ENCODE measurements at places on chromosomes 12 and 14.
A peak's percentile ranks its signal among the peaks of the same experiment; 100 is the strongest.

DNA sequence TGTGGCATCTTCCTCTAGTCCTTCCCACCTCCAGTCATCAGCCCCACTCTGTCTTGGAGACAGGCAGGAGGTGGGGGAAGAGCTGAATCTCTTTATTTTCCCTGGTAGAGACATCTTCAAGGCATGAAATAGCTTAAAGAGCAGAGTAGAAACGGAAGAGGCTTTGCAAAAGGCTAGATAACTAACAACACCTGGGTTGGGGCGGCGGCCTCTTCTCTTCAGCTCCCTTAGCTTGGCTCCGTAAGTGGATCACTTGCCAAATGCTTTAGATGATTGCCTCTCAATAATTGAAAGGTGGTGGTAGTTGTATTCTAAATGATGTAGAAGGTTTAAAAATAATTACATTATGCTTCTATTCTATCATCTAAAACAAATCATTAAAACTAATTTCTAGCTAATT lies 36.1 kb downstream of the SSPN start:
- peaks cover 7% of the 10 kb centered on the region for H3K4me1 ChIP-seq
- H3K27ac ChIP-seq, result no peak overlapping the region

DNA sequence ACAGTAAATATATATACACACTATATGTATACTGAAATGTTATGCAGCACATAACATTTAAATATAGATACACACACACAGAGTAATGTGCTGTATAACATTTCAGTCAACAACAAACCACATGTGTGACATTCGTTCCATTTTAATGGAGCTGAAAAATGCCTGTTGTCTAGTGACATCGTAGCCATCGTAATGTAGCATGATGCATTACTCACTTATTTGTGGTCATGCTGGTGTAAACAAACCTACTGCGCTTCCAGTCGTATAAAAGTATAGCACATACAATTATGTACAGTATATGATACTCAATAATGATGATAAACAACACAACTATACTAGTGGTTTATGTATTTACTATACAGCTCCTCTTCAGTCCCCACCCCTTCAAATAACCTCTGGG lies 119.0 kb upstream of the SLC38A4 start:
- no peak for DNase-seq
- H3K27ac ChIP-seq, result no peak overlapping the region
- H3K27me3 ChIP-seq, result no peaks in the 10 kb centered on the region
- no peaks in the 10 kb centered on the region for H3K36me3 ChIP-seq

GRCh38 chr12:52903285-52903854 lies 1.5 kb downstream of the KRT8 start:
- peak overlapping the region; percentile 39 for H3K4me3 ChIP-seq
- H3K4me1 ChIP-seq, result peaks cover 5% of the 10 kb centered on the region
- H3K27me3 ChIP-seq, result peaks cover 5% of the 10 kb centered on the region
- H3K36me3 ChIP-seq, result no peaks in the 10 kb centered on the region
- H3K27ac ChIP-seq, result no peak overlapping the region
- peak; percentile 62 for DNase-seq

- H3K4me3 ChIP-seq, result no peak overlapping the region
- H3K36me3 ChIP-seq, result no peaks in the 10 kb centered on the region
- no peak overlapping the region for H3K27ac ChIP-seq
- DNase-seq, result peak; percentile 48
- no peaks in the 10 kb centered on the region for H3K27me3 ChIP-seq
- H3K4me1 ChIP-seq, result peaks cover 72% of the 10 kb centered on the region
Measured at GRCh38 chr12:46177025-46177424, 91.8 kb downstream of the SLC38A1 start.

- no peaks in the 10 kb centered on the region for H3K36me3 ChIP-seq
- H3K4me3 ChIP-seq, result no peak overlapping the region
- no peaks in the 10 kb centered on the region for H3K4me1 ChIP-seq
- no peak for DNase-seq
Measured at GRCh38 chr12:75271576-75271975, 58.5 kb downstream of the CAPS2 start.

- no peaks in the 10 kb centered on the region for H3K4me1 ChIP-seq
- H3K27ac ChIP-seq, result no peak overlapping the region
- H3K4me3 ChIP-seq, result no peak overlapping the region
- no peaks in the 10 kb centered on the region for H3K36me3 ChIP-seq
Measured at GRCh38 chr12:100058482-100059029, 73.8 kb upstream of the ANKS1B start.

GRCh38 chr14:86539361-86540070 lies 1009.6 kb downstream of the FLRT2 start:
- no peaks in the 10 kb centered on the region for H3K27me3 ChIP-seq
- no peak overlapping the region for H3K27ac ChIP-seq
- H3K4me3 ChIP-seq, result no peak overlapping the region
- H3K4me1 ChIP-seq, result no peaks in the 10 kb centered on the region
- no peaks in the 10 kb centered on the region for H3K36me3 ChIP-seq
- no peak for DNase-seq
